ENCODE measurements at places on chromosomes 6 and 20. TPM values are rescaled to one million over a fixed set of nuclear protein-coding genes. Genes with fewer than 3 reads are reported as not detected.

DNA sequence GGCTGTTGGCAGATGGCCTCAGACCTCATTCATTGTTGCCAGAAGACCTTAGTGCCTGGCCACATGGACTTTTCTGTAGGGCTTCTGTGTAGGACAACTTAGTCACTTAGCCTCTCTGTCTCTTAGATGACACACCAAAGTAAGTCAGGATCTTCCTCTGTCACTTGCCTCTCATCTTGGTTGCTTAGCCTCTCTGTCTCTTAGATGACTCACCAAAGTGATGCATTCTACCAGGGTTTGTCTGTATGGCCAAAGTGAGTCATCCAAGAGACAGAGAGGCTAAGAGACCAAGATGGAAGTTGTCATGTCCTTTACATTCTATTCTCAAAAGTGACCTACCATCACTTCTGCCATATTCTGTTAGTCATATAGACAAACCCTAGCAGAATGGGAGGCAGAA is 255.9 kb upstream of the DEFB112 start:
- no peak for DNase-seq

DNA sequence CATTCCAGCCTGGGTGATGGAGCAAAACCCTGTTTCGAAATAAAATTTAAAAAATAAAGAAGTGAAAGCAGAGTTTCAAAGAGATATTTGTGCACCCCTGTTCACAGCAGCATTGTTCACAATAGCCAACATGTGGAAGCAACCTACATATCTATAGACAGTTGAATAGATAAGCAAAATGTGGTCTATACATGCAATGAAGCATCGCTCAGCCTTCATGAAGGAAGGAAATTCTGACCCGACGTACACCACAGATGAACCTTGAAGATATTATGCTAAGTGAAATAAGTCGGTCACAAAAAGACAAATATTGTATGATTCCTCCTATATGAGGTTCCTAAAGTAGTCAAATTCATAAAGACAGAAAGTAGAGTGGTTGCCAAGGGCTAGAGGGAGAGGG is 6.5 kb upstream of the NCOA6 start:
- no peak for DNase-seq

DNA sequence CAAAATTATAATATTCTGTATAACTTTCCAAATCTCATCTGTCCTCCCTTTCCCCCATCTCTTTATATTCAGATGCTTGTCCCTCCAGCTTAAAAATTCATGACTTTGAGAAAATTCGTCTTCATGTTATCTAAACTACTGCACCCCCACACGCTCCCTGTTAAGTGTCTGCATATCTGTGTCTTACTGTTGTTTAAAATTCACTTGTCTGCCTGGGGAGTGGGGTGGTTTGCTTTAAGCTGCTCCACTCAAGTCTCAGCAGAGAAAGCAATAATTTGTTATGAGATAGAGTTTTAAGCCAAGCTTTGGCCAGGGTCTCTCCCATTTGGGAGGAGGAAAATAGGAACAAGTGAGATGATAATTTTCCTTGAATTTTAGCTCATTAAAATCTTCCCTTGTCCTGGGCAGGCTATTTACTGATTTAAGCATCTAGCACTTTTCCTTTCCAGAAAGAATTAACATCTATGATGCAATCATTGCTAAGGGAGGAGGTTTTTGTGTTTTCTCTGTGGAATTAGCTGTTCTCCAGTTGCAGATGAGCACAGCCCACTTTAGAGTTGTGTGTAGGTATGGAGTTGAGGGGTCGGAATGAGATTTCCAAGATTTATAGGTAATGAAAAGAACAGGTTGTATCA is 36.8 kb downstream of the MTHFD1L start:
- DNase-seq: peak; percentile 93

VSTM2L gene
- polyA plus RNA-seq: 3.0 TPM

GRCh38 chr6:56021943-56022342 is 146.6 kb upstream of the BMP5 start:
- DNase-seq: no peak

GRCh38 chr6:3406891-3407809 is 49.7 kb downstream of the SLC22A23 start:
- peak; percentile 94 for DNase-seq

DNA sequence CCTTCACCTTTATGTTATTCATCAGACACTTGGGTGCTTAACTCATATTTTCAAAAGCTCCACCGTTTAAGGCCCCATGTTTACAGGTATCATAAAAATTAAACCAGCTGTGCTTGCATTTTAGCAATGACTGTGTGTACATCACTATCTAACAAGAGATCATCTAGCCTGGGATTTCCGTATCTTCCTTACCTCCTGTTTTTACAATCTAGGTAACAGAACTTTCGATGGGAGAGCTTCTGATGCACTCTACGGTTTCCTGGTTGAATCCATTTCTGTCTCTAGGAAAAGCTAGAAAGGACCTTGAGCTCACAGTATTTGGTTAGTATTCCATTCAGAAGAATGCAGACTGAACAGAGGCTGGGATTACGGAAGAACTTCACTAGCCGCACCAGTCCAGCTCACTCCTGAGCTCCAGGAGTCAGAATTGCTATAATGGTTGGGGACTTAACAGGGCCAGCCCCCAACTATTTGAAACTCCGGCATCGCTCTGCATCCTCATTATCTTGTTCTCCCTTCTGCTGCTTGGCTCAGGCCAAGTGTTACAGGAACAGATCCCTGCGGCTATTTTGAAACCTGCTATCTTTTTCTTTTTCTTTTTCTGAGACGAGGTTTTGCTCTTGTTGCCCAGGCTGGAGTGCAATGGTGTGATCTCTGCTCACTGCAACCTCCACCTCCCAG is 13.0 kb upstream of the CLDN20 start:
- DNase-seq: no peak

GRCh38 chr20:39939241-39939865 is 749.7 kb downstream of the MAFB start:
- no peak for DNase-seq

GRCh38 chr20:32354592-32355416 is 3.3 kb upstream of the ASXL1 start:
- no peak for DNase-seq

PLAGL1 gene
- polyA plus RNA-seq: 250 TPM

- no peak for DNase-seq
Observed at GRCh38 chr6:12222405-12223366, 67.5 kb upstream of the EDN1 start.

- DNase-seq: no peak
Observed at GRCh38 chr6:16239798-16240123, 1.4 kb downstream of the GMPR start.

GRCh38 chr20:13094976-13095375 is 86.2 kb downstream of the SPTLC3 start:
- DNase-seq: no peak

Data from muscle of leg (tissue), 16 donors.